Neural crest cell (in vitro differentiated cells): ENCODE measurements at places on chromosomes 6 and 20. TPM values are rescaled to one million over a fixed set of nuclear protein-coding genes. Genes with fewer than 3 reads are reported as not detected.

DNA sequence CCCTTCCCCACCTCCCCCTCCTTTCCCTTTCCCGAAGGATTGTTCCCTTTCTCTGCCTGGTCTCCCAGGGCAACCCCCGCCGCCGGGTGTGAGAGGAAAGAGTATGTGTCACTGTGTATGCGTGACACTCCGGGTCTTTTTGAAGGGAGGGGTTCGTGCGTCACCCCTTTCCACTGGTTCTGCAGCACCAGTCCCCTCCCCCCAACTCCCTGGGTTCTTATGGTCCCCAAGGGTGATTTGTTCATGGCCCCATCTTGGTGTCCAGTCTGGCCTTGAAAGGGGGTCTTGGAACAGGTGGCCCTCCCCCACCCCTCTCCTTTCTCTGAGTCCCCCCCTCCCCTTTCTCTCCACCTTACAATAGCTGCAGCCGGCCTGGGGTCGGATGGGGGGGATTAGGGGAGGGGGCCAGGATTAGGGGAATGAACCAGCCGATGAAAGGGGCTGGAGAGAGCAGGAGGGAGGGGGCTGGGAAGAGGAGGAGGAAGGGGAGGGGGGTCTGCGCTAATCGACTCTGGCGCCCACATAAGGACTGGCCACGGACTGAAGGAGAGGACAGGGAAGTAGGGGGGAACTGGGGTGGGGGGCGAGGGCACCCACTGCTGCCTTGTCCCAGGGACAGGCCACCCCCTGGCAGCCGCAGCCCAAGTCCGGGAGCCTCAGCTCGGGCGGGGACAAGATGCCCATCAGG, 1.3 kb upstream of the RING1 start:
- peak overlapping the region; percentile 99 for H3K4me3 ChIP-seq
- H3K27ac ChIP-seq: peak overlapping the region; percentile 93
- H3K27me3 ChIP-seq: peaks cover under 1% of the 10 kb centered on the region
- peaks cover 25% of the 10 kb centered on the region for H3K36me3 ChIP-seq
- peak; percentile 78 for DNase-seq

The KCNK17 gene
- 1.2 and 1.6 TPM in 2 replicates for total RNA-seq

DNA sequence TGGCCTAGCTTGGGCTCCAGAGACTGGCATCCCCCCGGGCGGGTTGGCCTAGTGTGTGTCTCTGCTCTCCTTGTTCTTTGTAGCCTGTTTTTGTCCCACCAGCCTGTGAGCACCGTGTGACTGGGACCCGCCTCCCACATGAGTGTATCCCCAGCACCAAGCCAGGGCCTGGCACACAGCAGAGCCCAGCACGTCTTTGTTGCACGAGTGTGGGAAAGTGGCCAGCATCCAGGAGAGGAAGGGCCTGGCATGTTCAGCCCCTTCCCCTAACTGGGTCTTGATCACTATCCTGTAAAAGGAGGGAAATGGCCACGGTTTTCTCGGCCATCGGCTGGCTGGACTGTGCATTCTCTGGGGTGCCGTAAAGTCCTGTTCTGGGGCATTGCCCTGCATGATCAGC, 290.1 kb downstream of the BMP7 start:
- no peak overlapping the region for H3K27ac ChIP-seq
- peaks cover 6% of the 10 kb centered on the region for H3K4me1 ChIP-seq
- no peak overlapping the region for H3K4me3 ChIP-seq
- peaks cover 93% of the 10 kb centered on the region for H3K27me3 ChIP-seq
- H3K36me3 ChIP-seq: no peaks in the 10 kb centered on the region
- DNase-seq: no peak

- DNase-seq: no peak
- H3K27ac ChIP-seq: no peak overlapping the region
- no peak overlapping the region for H3K4me3 ChIP-seq
- H3K27me3 ChIP-seq: no peaks in the 10 kb centered on the region
- H3K4me1 ChIP-seq: peaks cover 7% of the 10 kb centered on the region
These were observed 77.1 kb downstream of the JAG1 start for GRCh38 chr20:10596710-10597121.

DNA sequence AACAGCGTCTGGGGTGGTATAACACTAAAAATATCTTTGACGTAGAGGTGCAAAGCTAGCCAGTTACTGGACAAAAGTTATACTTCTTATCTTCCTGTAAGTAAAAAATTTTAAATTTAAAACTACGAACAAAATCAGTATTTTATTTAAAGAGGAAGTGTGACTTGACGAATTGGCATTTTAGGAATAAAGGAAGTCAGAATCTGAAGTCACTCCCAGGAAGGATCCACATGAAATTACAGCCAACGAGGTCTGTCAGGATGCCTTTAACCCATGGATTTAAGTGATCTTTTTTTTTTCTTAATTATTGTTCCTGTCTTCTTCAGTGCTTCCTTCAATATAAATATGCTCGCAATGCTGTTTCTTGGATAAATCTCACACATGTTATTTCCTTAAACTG, 27.2 kb upstream of the SNX9 start:
- DNase-seq: no peak
- H3K27me3 ChIP-seq: no peaks in the 10 kb centered on the region
- H3K27ac ChIP-seq: no peak overlapping the region
- H3K4me1 ChIP-seq: no peaks in the 10 kb centered on the region
- no peak overlapping the region for H3K4me3 ChIP-seq

The MYL9 gene
- total RNA-seq: 19.7 and 19.8 TPM in 2 replicates

The LTB gene
- not detected in 2 replicates for total RNA-seq

GRCh38 chr6:8507286-8507685, 71.9 kb upstream of the SLC35B3 start:
- H3K27me3 ChIP-seq: peaks cover 5% of the 10 kb centered on the region
- no peaks in the 10 kb centered on the region for H3K4me1 ChIP-seq
- no peak overlapping the region for H3K4me3 ChIP-seq

The WDR27 gene
- total RNA-seq: 102 and 103 TPM in 2 replicates

The ASF1A gene
- 39.6 and 40.1 TPM in 2 replicates for total RNA-seq

- peaks cover 18% of the 10 kb centered on the region for H3K4me1 ChIP-seq
- H3K4me3 ChIP-seq: no peak overlapping the region
- no peak for DNase-seq
These were observed 30.9 kb upstream of the TAGAP start for GRCh38 chr6:159075506-159076228.

DNA sequence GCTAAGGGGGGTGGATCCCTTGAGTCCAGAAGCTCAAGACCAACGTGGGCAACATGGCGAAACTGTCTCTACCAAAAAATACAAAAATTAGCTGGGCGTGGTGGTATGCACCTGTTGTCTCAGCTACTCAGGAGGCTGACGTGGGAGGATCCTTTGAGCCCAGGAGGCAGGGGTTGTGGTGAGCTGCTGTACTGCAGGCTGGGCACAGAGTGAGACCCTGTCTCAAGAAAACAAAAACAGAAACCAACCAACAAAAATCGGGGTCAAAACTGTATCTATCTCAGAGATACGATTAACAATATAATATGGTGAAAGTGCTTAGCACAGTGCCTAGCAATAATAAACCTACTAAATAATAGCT, 20.7 kb upstream of the BCAS1 start:
- no peak overlapping the region for H3K27ac ChIP-seq
- H3K4me1 ChIP-seq: peaks cover 17% of the 10 kb centered on the region
- H3K36me3 ChIP-seq: no peaks in the 10 kb centered on the region

DNA sequence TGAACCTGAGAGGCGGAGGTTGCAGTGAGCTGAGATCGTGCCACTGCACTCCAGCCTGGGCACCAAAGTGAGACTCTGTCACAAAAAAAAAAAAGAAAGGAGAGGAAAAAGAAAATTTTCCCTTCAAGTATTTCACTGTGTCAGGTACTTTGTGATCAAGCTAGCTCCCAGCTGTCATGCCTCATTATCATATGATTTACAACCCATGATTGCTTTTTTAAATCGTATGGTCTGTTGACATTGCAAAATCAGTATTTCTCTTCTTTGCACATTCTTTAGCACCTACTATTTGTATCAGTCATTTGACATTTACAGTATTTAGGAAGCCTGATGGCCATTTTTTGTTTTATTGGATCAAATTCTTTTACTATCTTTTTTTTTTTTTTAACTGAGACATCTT, 22.4 kb downstream of the SASH1 start:
- H3K4me3 ChIP-seq: no peak overlapping the region
- H3K36me3 ChIP-seq: peaks cover 15% of the 10 kb centered on the region
- H3K4me1 ChIP-seq: peaks cover 71% of the 10 kb centered on the region
- no peaks in the 10 kb centered on the region for H3K27me3 ChIP-seq
- no peak overlapping the region for H3K27ac ChIP-seq

DNA sequence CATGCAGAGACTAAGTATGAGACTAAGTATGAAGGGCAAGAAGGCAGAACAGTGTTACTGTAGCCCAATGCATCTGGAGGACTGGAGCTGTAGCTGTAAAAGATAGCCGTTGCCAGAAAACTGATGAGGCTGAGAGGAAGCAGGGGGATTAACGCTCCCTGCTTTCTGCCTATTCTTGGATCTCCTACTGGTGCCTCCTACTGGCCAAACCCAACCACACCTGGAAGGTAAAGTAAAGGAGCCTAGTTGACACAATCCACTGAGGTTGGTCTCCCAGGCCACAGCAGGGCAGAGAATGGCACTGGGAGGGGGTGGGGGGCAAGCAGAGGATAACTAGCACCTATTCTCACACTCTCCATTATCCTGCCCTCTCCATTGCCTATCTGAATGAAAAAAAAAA, 105.0 kb upstream of the MRPS10 start:
- H3K4me3 ChIP-seq: no peak overlapping the region
- H3K36me3 ChIP-seq: peaks cover 9% of the 10 kb centered on the region
- no peaks in the 10 kb centered on the region for H3K4me1 ChIP-seq

The C20orf202 gene
- total RNA-seq: 0.18 and 0.23 TPM in 2 replicates

DNA sequence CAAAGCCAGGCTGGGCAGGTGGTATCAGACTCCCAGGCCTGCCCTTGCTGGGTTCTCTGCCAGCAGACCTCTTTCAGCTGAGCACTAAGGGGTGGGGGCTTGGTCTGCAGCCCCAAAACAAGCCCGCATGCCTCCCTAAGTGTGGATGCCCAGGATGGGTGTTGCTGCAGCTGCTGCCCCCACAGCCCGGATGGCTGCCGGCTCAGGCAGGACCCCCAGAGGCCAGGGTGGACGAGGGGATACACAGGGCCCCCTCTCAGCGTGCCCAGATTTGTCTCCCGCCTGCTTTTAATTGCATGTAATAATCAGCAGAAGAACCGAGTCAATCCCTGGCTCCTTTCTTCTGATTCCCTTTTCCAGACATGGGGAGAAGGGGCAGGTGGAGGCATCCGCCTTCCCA, 60.8 kb downstream of the VEGFA start:
- H3K27me3 ChIP-seq: no peaks in the 10 kb centered on the region
- DNase-seq: no peak
- no peaks in the 10 kb centered on the region for H3K36me3 ChIP-seq

The HCK gene
- not detected in 2 replicates for total RNA-seq

DNA sequence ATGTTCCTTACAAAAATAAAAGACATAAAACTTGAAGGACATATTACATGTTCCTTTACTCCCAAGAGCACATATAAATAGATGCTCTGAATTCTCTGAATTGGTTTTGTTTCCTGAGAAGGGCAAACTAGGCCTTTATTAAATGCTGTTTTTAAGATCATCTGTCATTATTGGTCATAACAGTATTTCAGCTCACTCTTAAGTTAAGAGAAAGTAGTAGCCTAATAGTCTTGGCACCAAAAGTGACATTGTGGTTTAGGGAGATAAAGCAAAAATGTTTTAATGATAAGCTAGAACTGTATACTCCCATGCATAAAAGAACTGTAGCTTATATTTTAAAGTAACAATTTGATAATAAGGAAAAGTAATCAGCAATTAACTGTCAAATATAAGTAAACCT, 361.1 kb upstream of the PTCHD4 start:
- H3K27ac ChIP-seq: no peak overlapping the region
- H3K4me1 ChIP-seq: peaks cover 12% of the 10 kb centered on the region
- no peak overlapping the region for H3K4me3 ChIP-seq
- no peaks in the 10 kb centered on the region for H3K36me3 ChIP-seq
- H3K27me3 ChIP-seq: no peaks in the 10 kb centered on the region

DNA sequence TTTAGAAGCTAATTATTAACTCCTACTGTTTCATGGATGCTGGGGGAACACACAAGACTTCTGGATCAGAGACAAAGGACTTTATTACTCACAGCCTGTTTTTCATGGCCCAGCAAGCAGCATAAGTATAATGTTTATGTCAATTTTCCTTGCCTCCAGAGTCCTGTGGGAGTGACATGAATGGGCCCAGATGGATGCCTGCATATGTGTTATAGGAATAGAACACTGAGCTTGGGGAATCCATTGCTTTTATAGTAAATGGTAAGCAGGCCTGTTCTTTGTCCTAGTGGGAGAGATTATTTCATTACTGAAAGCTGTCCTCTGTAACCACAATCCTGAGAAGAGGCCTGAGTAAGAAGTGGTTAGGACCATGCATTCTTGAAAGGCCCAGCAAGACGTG, 25.6 kb downstream of the BLTP3A start:
- H3K27ac ChIP-seq: peak overlapping the region; percentile 16
- H3K27me3 ChIP-seq: no peaks in the 10 kb centered on the region
- H3K36me3 ChIP-seq: no peaks in the 10 kb centered on the region

The TMEM244 gene
- total RNA-seq: not detected in 2 replicates

DNA sequence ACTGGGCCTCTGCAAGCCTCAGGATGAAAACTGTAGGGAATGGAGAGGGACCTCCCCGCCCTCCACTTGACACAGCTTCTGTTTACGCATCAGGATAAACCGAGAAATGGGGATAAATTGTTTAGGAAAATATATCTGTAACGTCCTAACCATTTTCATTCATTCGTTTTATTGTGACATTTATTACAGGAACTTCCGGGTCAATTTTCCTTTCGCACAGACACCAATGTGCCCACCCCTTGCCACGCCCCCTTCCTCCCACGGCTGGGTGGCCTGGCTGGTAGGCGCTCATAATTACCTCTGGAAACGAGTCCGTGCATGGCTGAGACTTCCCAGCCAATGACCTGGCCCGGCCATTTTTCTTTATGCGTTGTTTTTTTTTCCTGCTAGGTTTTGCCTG, 96.1 kb downstream of the BMP7 start:
- no peak for DNase-seq
- H3K4me3 ChIP-seq: no peak overlapping the region
- H3K27me3 ChIP-seq: no peaks in the 10 kb centered on the region

GRCh38 chr20:44629542-44629941, 22.0 kb downstream of the ADA start:
- no peak for DNase-seq
- no peak overlapping the region for H3K4me3 ChIP-seq
- H3K4me1 ChIP-seq: peaks cover 12% of the 10 kb centered on the region
- H3K27ac ChIP-seq: peak overlapping the region; percentile 76
- no peaks in the 10 kb centered on the region for H3K27me3 ChIP-seq
- no peaks in the 10 kb centered on the region for H3K36me3 ChIP-seq

The DACT2 gene
- 0.19 and 0.43 TPM in 2 replicates for total RNA-seq

The SYNDIG1 gene
- 0.49 and 0.75 TPM in 2 replicates for total RNA-seq

DNA sequence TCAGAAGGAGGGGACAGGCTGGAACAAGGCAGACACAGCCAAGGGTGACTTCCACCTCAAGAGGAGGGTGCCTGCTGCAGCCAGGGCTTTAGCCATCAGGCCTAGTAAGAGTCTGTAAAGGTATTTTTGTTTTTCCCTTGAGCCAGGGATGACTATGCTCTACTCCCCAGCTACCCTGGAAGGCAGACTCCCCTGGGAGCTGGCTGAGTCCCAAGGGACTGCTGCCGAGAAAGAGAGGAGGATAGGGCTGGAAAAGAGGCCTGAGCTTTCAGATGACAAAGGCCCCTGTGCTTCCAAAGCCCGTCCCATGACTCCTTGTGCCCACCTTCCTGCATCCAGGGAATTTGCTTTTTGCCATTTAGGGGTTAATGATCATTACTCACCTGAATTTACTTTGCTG, 14.0 kb upstream of the GSTA4 start:
- H3K27me3 ChIP-seq: no peaks in the 10 kb centered on the region
- H3K4me1 ChIP-seq: no peaks in the 10 kb centered on the region
- H3K27ac ChIP-seq: no peak overlapping the region
- H3K36me3 ChIP-seq: peaks cover 20% of the 10 kb centered on the region
